ENCODE measurements at places on chromosomes 5 and 9.

GRCh38 chr9:135699440-135699839, at the start of gene SOHLH1:
SOHLH1 (minus strand) TSS chr9:135699481; CDS start chr9:135699467, 14 bp downstream.
- DNase-seq, result no peak

- DNase-seq, result no peak
These were observed 25.1 kb downstream of the PALM2AKAP2 start for GRCh38 chr9:109805050-109805449.

DNA sequence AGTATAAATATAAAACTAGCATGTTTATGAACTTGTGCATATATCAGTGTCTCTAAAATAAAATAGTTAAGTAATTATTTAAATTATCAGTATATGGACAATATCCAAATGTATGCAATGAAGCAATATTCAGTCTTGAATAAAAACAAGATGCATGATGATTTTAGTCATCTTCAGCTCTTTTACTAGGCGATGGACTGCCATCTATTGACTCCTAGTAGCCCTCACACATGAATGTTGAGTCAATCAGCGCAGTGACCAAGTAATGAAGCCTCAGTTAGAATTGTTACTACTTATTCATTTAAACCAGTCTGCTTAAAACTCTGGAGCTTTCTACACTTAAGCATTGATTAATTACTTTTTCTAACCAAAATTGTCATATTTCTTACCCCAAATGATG, 92.9 kb upstream of the GRHPR start:
- DNase-seq, result no peak

- DNase-seq, result no peak
These were observed 21.1 kb upstream of the GAS1 start for GRCh38 chr9:86968258-86968920.

DNA sequence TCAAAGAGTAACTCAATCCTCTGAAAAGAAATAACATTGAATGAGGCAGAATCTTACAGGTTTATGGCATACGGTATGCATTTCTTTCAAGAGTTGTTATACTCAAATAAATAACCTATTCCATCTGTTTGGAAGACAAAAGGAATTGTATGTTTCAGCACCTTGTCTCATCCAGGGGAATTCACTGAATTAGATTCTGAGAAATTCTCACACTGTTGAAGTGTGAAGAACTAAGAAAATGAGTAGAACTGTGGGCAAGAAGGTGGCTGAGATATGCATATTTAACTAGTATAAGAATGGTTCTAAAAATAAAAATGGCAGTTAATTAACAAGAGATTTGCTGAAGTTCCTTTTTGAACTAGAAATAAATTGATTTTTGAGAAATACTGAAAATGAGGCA, 279.3 kb upstream of the DAP start:
- DNase-seq, result no peak

- no peak for DNase-seq
These were observed 106.9 kb upstream of the COL5A1 start for GRCh38 chr9:134534661-134535080.

DNA sequence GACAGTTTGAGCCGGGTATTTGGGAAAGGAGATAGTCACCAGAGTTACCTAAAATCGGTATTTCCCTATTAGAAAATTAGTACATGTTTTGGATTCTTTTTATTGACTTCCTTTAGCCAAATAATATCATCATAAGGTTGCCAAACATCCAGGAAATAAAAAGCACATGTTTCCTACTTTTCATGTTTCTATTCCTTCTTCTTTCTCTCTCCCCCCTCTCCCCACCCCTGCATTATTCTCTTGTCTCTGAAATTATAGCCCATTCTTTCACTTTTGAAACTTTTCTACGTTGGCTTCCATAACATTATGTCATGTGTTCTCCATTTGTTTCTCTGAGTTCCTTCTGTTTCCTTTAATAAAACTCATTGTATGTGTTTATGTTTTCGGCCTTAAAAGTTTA, 161.9 kb downstream of the ALDH1A1 start:
- DNase-seq, result no peak

DNA sequence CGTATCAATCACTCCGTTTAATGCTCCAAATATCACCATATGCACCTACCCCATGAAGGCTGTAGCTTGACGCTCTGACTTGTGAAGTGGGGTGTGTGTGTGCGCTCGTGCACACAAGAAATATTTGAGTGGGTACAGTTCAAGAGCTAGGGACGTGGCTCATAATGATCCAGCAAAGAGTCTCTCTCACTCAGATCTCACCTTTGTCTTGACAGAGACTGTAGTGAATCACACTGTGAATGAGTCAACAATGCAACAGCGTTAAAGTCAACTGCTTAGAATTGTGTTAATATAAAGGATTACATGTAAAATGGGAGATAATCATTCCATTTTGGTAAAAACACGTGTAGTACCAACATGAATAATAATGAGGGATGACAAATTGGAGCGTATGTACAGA, 119.4 kb downstream of the MED27 start:
- DNase-seq, result no peak

GRCh38 chr5:6516823-6517222, 68.2 kb downstream of the UBE2QL1 start:
- DNase-seq, result no peak

DNA sequence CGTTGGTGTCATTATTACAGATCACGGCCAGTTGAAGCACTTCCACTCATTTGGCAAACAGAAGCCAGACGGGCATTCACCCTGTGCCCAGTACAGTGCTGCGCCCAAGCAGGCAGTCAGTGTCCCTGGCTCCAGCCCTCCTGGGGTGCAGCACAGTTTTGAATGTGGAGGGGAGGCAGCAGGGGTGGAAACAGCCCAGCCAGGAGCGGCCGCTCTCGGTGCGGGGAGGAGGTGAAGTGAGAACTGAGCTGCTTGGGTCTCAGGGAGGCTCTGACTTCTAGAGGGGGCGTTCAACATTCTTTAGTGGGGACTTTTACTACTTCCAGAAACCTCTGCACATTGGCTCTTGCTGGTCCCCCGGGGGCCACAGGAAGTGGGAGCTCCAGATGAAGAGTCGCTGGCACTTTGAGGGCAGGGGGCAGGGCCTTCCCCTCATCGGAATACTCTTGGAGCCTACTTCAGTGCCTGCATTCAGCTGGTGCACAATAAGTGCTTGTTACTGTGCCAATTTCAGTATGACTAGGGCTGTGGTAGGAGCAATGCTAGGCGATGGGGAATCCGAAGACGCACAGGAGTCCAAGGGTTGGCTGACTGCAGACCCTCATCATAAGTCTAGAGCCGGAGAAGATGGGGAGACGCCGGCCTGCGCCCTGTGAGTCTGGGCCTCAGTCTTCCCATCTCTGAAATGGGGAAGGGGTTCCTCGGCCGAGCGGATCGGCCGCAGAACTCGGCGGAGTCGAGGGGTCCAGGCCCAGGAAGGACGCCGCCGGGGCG, 492 bp upstream of the NEK6 start:
- DNase-seq, result no peak

GRCh38 chr9:83505282-83505681, 32.9 kb downstream of the FRMD3 start:
- DNase-seq, result no peak

DNA sequence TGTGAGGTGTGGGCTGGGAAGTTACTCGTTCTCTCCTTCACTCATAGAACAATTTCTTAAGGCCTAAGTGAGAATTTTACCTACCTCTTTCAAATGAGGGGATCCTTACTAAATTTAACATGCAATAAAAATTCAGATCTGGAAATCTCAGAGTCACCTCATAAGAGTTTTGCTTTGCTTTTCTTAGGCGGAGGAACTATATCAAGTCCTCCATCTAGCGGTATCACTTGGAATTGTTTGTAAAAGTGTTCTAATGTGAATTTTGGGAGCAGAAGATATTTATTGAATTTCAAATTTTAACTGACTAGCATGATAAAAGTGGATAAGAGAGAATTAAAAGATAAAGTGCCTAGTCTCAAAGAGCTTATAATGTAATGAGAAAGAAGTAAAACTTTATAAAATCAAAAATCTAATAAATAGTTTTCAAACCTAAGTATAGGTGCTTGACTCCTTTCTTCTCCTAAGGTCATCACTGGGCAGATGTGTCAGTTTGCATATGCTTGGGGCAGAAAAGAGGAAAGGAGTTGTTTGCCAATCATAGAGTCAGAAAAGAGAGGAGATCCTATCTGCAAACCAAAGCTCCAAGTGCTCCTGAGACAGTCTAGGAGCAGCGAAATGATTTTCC, 145.7 kb upstream of the DAB2 start:
- peak; percentile 56 for DNase-seq

GRCh38 chr9:116604251-116604650, 82.9 kb upstream of the TRIM32 start:
- no peak for DNase-seq

DNA sequence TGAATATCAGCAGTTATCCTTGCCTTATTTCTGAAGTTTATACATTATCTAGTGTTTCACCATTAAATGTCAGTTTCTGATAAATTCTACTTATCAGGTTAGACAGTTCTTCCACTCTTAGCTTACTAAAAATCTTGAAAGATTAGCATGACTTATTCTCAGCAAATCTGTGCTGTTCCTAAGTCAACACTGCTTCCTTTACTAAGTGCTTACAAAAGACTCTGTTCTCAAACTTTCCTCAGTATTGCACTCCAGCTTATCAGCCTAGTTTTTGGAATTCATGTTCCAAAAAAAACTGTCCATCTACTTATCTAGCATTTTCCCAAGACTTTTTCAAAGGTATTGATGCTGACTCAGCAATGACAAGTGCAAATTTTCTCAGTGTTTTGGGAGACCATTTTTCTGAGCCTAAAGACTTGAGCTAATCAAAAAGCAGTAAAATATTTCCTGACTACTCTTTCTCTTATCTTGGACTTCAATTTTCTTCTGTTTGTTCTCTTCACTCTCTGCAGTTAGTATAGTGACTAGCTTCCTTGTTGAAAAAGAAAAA, 61.1 kb upstream of the FRRS1L start:
- DNase-seq, result no peak

DNA sequence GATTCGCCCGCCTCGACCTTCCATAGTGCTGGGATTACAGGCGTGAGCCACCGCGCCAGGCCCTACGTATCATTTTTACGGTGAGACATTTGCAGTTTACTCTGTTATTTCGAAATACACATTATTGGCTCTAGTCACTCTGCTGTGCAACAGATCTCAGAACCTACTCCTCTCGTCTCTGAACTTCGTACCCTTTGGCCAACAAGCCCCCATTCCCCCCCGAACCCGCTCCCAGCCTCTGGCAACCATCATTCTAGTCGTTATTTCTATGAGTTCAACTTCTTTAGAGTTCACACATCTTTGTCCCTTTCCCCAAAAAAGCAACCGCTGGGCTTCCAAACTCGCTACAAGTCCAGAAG, 735 bp downstream of the PTGR1 start:
- peak; percentile 24 for DNase-seq

GRCh38 chr5:7910738-7911428, 41.9 kb downstream of the MTRR start:
- no peak for DNase-seq

DNA sequence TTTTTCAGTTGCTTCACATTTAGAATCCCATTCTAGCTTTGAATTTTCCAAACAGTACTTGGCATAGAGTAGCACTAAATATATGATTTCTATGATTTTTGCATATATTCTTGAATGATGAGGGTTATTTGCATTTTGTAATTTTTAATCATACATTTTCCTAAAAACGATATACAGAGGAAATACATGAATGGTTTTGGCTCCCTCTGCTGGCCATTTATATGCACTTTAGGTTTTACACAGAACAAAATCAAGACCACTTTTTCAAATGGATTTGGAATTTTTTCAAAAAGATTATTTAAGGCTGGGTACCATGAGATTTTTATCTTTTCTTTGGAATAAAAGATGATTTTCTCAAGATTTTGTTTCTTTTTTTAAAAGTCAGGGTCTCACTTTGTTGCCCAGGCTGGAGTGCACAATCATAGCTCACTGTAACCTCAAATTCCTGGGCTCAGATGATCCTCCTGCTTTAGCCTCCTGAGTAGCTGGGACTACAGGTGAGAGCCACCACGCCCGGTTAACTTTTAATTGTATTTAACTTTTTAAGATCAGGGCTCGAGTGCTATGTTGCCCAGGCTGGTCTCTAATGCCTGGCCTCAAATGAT, 16.7 kb upstream of the COMMD10 start:
- no peak for DNase-seq

All from renal cortex interstitium (tissue), 15 donors.